M059J (cell line): ENCODE measurements at places on chromosomes 7 and 10. TPM values are rescaled to one million over a fixed set of nuclear protein-coding genes. Genes with fewer than 3 reads are reported as not detected.

DNA sequence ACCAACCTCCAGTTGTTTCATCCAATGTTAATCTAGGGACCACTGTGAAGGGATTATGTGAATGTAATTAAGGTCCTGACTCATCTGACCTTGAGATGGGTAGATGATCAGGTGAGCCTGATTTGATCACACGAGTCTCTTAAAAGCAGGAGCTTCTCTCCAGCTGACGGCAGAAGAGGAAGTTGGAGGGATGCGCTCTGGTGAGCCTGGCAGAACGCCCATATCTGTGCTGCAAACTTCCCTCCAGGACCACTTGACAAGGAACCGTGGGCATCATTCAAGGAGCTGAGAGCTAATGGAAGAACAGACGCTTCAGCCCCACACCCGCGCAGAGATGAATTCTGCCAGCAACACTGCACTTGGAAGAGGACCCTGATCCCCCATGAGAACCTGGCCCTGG is 642.4 kb downstream of the TNS3 start:
- no peak for DNase-seq

NHLRC2 gene
- 9.3 and 11.0 TPM in 2 replicates for total RNA-seq

CFAP69 gene
- total RNA-seq: 1.6 and 3.2 TPM in 2 replicates

- DNase-seq: no peak
Measured at GRCh38 chr7:25171516-25171915, 46.5 kb upstream of the CYCS start.

DNA sequence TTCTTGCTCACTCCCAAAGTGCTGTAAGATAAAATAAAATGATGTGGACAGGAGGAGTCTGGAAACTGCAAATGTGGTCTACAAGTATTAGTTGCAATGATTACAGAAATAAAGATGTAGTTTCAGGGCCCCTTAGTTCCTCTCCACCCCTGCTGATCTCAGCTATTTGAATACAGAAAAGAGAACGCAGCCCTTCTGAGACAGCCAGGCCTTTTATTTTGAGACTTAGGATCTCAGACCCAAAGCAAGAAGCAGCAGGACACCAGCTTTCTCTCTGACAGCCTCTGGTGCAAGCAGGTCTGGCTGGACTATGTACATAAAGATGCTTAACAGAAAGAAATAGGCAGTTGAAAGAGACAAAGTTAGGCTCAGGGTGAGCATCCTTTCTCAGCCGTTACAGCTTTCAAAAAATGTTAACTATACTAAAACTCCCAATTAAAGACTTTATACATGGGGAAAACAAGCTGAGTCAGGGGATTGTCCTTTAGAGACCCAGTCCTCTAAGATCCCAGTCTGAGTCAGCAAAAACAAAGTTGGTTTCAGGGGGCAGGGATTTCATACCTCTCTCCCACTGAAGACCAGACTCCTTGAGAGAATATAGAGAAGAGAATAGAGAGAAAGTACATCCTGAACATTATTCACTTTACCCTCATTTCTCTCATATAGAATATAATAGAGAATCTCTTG is 220.4 kb downstream of the TMEM178B start:
- DNase-seq: no peak

DNA sequence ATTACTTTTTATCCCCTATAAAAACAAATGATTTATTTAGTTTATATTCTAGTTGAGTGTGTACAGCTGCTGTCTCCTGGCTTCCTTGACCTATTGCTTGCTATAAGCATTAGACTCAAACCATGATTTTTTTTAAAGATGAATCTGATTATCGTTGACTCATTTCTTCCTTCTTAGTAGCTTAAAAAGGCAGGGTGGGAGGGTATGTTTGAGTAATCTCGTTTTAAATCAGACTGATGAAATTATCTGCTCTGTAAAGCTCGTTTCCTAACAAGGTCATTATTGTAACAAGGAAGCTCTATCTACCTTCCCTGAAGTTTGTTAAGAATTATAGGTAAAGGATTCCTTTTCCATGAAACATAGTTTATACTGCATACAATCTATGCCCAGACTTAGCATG is 276.3 kb upstream of the KCND2 start:
- no peak for DNase-seq

DNA sequence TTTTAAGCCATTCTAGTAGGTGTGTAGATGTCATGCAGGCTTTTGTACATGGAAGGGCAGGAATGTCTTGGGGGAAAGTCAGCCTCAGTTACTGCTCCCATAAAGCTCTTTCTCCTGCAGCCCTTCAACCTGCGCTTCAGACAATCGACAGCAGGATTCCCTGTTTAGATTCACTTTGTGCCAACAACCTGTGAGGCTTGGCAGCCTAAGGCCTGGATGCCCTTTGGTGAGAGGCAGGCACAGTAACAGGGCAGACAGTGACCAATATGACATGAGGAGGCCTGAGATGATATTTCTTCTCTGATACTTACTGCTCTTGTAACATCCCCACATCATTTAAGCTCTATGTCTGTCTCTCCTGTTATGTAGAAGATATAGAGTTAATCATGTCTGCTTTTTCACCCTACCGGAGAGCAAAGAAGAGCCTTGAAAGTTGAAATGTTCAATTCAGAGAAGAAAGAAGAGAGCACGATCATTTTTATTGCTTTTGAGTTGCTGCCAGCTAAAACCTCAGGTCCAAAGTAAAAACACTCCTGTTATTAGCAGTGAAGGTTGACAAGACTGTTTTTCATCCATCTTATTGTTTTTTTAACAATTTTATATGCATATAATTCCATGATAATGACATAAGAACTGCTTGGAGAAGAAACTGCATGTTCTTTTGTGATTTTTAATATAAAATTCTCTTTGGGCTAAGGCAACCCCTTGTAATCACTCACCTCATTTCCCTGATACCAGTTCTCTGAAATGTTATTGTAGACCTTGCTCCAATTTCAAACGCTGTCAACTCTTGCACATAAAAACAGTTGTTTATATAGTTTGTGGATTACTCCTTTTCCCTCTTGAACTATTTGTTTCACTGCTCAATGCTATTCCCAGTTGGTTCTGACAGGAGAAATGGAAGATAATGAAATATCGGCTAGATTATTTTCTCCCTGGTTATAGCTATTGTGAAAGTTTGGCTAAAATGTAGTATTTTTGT is 140.9 kb downstream of the GALNT17 start:
- DNase-seq: no peak

- DNase-seq: no peak
Measured at GRCh38 chr10:118567701-118568248, 27.7 kb downstream of the PRLHR start.

ALOX5 gene
- total RNA-seq: not detected in 2 replicates

MPLKIP gene
- 79.2 and 86.1 TPM in 2 replicates for total RNA-seq

GRCh38 chr7:7919449-7919945 is 49.1 kb upstream of the GLCCI1 start:
- no peak for DNase-seq

GRCh38 chr10:45451407-45451806 is 77.4 kb downstream of the ALOX5 start:
- DNase-seq: no peak

DNA sequence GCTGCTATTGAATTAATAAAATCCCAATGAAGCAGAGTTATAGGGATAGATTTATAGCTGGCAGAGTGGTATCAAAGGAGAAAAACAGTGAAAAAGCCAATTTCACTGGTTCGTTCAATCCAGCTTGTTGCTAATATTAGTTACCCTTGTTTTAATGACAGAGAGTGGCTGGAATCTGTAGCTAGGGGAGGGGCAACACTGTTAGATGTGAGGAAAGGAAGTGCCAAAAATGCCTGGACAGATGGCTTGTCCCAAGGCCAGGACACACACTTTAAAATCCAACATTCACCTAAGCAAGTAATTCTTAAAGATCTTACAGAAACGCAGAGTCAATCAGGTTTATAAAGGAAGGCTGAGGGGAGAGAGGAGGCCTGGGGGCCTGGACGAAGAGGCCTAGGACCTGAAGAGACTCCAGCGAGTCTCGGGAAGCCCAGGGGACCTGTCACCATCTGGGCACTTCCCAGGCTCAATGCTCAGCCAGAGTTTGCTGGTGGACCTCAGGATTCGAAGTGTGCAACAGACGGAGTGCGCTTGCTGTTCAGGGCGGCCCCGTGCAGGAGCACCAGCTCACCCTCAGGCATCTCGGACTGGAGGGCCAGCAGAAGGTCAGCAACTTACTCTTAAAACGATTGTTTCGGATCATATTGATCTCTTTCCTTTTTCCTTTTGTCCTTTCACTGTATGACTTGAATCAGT is 36.7 kb downstream of the TMEM248 start:
- no peak for DNase-seq

DNA sequence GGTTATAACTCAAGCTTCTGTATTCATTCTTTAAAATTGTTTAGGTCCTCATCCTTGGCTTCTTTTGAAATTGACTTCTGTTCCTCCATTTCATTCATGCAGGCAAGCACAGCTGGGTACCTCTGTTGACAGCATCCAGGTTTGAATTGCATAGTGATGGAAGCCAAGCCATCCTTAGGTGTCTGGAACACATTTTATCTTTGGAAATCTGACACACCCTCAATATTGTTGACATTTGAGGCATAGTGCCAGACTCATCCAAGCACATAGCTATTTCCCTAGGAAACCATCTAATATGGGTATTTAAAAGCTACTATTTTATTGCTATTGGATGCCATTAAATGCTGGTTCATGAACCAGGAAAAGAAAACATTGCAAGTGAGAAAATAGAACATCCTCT is 142.1 kb upstream of the PTPRZ1 start:
- no peak for DNase-seq

DNA sequence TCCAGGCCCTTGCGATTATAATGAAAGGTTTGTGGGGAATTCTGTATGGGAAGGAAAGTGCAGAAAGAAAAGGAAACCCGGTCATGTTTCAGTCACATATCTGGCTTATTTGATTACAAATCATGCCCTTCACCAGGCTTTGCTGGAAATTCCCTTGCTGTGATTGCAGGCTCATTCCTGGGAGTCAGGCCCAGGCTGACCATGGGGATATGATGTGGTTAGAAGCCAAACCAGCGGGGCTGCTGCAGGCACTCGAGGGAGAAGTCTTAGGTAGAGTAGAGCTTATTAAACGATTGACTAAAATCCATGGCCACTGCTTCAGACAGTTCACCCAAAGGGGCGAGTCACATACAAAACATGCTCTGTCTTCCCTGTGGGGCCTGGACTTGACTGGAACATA is 16.2 kb downstream of the PKD1L1 start:
- DNase-seq: peak; percentile 76

DNA sequence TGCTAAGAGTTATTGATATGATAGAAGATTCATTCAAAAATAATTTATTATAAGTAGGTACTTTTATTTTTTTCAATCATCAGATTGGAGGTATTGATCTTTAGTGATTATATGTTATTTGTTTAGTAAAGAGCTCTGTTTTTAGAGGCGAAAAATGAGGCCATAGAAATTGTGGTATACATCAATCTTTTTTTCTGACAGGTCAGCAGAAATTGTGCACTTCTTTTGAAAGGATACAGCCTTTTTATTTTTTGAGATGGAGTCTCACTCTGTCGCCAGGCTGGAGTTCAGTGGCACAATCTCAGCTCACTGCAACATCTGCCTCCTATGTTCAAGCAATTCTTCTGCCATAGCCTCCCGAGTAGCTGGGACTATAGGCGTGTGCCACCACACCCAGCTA is 292.1 kb downstream of the BAMBI start:
- no peak for DNase-seq

DNA sequence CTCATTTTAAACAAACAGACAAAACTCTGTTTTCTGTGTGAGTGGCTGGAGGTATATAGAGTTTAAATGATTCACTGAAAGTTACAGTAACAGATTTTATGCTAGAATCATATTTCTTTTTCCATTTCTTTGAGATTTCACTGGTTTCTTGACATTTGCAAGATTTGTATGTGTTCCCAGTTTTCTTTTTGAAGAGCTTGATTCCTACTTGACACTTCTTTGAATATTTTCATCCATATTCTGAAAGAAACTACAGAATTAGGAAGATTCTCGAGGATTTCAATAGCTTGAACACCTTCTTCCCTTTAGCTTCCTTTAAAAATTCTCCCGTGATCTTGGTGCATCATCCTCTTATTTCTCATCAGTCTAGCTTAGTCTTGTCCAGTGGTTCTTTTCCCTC is 93.6 kb downstream of the ZNF277 start:
- DNase-seq: no peak

DNAJB9 gene
- total RNA-seq: 24.0 and 25.6 TPM in 2 replicates

DNA sequence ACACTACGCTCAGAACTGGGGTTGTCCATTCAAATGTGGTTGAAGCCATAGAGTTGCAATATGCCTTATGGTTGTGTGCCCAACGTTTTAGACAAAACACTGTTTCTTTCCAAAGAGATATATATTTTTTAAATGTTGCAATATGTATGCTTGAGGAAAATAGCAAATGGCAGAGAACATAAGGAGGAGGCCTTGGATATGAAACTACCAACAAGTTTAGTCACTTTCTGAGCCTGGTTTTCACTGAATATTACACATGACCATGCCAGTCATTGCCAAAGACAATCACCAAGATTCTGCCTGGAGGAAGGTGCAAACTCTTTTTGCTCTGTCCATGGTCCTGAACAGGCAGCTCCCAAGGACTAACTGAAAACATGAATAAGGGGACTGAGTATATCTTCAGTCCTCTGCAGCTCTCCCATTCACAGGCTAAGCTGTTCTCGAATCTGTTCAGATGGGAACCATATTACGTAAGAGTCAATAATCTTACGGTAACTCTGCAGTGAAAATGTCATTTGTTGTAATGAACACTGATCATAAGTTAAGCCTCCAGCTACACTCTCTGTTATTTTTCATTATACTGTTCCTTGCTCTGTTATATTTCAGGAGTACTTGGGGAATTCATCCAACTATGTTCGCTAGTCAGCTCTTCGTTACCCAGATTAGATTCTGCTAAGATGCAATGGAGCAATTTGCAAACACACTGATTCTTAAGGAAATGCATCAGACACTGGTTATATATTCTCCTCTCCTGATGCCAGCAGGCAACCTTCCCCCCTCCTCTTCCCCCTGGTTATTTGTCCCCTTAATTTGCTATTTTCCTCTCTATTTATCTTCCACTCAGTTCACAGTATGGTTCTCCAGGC is 90.7 kb upstream of the C1QL3 start:
- peak; percentile 25 for DNase-seq

DNA sequence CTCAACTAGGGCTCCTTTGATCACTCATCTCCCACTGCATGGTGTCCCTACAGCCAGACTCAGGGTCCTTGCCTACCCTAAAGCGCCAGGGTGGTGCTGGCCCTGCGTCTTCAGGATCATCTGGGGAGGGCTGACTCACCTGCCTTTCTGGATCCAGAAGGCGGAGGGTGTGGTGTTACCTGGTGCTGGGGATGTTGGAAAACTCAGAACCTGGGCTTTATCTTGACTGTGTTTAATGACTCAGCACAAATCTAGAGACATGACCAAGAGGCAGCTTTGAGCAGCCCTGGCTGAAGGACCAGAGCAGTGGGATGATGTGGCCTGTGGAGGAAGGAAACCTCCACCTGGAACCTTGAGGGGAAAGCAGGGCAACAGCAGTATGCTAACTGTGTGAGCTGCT is 96.5 kb downstream of the GRK5 start:
- DNase-seq: no peak

GRCh38 chr7:115477193-115477651 is 553.3 kb downstream of the TFEC start:
- no peak for DNase-seq
